Urothelium cell line (cell line): ENCODE measurements at places on chromosomes 7 and 10.

- peak; percentile 7 for DNase-seq
These were observed 155.0 kb downstream of the STK31 start for GRCh38 chr7:23864973-23865372.

DNA sequence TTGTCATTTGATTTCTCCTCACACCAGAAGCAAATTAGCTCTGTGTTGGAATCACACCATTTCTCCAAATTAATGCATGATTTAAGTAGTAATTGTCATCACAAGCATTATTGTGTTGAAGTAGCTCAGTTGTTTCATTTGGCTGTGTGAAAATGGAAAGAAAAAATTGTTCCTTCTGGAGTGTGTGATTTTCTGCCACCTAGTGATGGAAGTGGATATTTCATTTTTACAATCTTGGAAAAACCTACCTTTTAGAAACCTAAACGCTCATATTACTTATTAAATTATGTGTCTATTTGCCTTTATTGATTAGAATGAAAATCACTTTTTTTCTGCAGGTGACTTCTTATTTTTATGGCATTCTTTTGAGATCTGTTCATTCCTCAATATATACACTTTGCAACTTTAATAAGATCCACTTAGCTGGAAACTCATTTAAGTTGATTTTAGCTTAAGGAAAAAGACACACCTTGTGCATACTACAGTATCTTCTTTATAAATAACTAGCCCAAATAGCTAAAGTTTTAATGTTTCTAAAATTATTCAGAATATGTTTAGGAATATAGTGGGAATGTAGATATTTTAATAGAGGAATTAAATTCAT lies 50.0 kb downstream of the SRI start:
- DNase-seq, result peak; percentile 31

GRCh38 chr7:76346778-76347177 lies 12.0 kb downstream of the YWHAG start:
- no peak for DNase-seq

DNA sequence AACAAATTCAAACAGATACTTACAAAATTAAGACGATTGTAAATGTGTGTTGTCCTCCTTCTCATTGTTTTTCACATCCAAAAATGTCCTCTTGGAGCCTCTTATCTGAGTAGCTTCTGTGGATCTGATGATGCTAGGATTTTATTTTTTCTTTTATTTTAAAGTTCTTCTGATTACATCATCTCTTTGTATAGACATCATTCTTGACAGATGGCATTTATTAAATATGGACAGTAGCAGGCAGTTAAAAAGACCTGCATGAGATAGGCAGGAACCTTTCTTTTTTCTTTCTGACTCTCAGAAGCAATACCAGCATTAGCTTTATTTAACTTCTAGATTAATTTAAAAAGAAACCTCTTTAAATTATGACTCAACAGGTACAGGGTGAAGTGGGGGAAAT lies at the start of gene RPA3:
TSS of gene RPA3 (minus strand) at position 116 of the 400 bp plus-strand sequence. CDS start 78,189 bp downstream, outside the sequence.
- no peak for DNase-seq

DNA sequence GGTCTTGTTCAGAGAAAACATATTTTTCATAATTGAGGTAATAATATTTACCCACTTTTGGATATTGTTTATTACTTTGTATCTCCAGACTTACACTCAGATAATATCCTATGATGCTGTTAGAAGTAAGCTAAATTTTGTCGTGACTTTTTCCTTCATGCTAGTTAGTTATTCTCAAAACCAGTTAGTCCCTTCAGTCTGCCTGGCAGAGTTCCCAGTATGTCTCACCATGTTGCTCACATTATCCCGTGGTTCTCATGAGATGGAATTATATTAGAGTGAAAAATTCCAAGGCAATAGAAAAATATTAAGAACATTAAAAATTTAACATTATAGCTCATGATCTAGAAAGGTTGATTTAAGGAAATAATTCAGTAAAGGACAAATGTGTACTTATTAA lies 81.5 kb upstream of the SMIM30 start:
- DNase-seq, result no peak

- no peak for DNase-seq
These were observed 46.6 kb downstream of the HERPUD2 start for GRCh38 chr7:35648367-35648766.

DNA sequence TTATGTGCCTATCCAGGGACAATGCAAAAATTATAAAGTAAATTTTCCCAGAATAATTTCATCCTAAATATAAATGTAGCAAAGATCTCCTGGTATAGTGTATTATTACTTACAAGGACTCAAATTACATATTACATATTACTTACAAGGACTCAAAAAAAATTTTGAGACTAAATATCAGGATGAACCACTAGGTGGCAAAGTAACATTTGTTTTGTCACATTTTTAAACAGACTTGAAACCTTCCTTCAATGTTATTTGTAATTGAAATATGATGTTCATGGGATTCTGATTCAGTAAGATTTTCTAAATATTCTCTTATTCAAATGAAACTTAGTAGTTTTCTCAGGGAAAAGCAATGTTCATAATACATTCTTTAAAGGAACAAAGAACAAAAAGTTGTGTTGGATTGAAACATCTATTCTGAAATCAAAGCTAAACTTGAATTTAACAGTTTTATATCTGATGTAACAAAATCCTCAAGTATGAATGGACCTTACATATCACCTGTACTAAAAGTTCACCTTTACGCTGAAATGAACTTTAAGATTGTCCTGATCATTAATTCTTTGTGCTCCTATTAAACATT lies 74.3 kb upstream of the GNAI1 start:
- peak; percentile 29 for DNase-seq

GRCh38 chr7:32164341-32164996 lies 94.3 kb upstream of the PDE1C start:
- DNase-seq, result peak; percentile 83

DNA sequence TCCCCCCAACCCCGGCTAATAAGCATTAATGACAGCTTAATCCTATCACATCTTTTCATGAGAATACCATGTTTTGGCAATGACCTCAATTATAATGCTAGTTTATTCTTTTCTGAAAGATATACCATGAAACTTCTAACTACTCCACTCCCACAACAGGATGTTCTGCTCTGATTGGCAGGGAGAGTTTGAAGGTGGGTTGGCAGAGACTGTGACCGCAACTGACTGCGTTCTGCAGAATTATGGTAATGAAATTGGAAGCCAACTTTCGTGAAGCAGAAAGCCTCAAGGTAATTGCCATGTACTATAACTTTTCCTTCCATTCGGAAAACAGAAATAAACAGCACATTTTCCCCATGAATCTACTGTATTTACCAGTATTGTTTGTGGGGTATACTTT lies 288.2 kb upstream of the SEMA3D start:
- no peak for DNase-seq

- no peak for DNase-seq
These were observed 75.3 kb upstream of the IL6 start for GRCh38 chr7:22651534-22652243.

GRCh38 chr7:2779051-2779450 lies 65.1 kb downstream of the GNA12 start:
- no peak for DNase-seq

- DNase-seq, result no peak
These were observed 117.0 kb upstream of the HABP2 start for GRCh38 chr10:113435881-113436280.

DNA sequence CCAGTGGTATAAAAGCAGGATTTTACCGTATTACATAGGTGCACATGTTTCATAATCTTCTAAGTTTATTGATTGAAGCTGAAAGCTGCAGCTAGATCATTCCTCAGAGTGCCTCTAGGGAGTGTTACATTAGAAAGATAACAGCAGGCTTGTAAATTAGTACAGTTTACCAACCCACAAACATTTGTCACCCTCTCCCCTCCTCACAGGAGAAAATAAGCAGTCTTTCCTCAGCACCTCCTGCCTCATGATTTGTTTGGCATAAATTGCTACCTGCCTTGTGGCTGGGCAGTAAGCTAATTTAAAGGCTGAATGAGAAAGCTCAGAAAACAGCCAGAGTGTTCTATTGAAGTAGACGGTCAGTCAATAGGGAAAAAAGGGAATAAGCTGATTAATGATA lies 74.2 kb downstream of the NXPH1 start:
- DNase-seq, result no peak

GRCh38 chr10:29794776-29795611 lies 160.2 kb upstream of the SVIL start:
- DNase-seq, result no peak

DNA sequence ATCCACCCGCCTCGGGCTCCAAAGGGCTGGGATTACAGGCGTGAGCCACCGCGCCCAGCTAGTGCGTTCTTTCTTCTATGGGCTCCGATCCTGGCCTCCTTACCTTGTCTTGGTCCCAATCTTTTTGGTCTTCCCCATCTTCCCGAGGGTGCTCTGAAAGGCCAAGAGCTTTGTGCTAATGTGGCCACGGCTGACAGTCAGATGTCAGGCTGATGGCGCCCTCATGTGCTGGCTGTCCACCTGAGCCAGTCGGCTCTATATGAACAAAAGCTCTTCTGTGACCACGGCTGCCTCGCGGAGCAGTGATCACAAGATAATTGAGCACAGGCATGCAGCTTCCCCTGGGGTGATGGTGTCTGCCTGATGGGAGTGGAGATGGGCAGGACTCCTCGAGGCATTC lies 11.0 kb upstream of the AHCYL2 start:
- DNase-seq, result no peak

GRCh38 chr7:68524126-68524525 lies 1074.1 kb upstream of the AUTS2 start:
- DNase-seq, result no peak

GRCh38 chr7:143434660-143435059 lies 8.6 kb upstream of the TAS2R60 start:
- peak; percentile 23 for DNase-seq

GRCh38 chr10:62818426-62819011 lies 2.4 kb upstream of the EGR2 start:
- DNase-seq, result no peak

GRCh38 chr10:34845070-34845469 lies 30.0 kb upstream of the PARD3 start:
- no peak for DNase-seq

- DNase-seq, result no peak
These were observed 148.8 kb upstream of the CACNA2D1 start for GRCh38 chr7:82592416-82592815.

- no peak for DNase-seq
These were observed 171.5 kb upstream of the SP4 start for GRCh38 chr7:21256310-21256877.

GRCh38 chr10:87506956-87507355 lies 2.3 kb downstream of the MINPP1 start:
- DNase-seq, result no peak

DNA sequence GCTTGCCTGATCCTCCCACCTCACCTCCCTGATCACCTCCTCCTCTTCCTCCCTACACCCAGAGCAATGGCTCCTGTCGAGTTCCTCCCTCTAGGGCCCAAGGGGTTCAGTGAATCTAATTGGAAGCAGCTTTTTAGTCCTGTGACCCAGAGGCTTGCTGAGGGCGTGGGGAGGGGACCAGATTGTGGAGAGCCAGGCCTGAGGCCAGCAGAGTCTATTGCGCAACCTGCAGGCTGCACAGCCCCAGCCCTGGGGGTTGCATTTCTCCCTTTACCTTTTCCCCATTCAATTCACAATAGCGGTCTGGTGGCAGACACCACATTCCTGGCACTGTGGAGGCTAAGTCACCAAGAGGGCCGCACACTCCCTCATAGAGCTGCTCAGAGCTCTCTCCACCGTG lies 32.5 kb downstream of the GHRHR start:
- no peak for DNase-seq

DNA sequence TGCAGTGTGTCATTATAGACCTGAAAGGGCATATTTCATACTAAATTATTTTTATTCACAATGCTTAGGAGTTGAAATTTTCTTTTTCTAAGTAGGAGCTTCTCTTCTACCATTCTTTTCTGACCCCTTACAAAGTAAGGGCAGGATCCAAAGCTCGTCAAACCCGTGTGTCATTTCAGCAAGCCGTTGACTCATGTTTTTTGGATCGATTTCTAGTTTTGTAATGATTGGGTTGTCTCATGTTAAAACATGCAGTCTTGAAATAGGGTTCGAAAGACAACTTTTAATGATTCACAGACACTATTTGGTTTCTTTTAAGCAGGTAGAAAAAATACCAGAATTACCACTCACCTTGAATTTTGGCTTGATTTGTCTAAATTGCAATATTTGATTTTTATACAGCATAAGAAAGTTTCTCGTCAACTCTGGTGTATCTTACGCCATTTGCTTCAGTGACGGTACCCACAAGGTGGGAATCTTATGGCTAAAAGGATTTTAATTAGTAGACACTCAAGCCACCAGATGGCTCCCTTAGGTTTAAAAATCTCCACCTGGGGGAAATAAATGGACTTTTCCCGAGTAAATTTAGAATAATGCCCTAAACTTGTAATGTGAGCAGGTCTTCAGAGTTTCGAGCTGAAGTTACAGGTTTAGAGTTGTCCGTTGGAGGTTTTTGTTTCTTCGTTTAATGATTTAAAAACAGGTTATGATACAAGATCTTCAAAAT lies 283.4 kb downstream of the CCDC3 start:
- DNase-seq, result no peak

GRCh38 chr7:128404886-128405470 lies 4.8 kb downstream of the IMPDH1 start:
- peak; percentile 27 for DNase-seq

DNA sequence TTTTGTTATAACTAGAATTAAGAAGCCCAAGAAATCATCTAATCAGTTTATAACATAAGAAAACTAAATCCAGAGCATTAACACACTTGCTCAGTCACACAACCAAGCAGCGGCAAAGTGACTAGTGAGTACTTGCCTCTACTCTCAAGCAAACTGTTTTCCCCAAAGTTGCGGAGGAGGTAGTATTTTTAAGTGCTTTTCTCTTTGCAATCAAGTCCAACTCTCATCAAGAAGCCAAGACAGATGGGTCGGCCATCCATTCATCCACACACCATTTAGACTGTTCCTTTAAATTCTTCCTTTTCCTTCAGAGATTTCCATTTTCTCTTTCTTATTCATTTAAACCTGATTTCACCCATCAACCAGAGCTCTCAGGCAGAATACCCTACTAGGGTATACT lies 25.4 kb downstream of the ARHGAP21 start:
- no peak for DNase-seq

GRCh38 chr7:98855610-98856422 lies 14.0 kb downstream of the TMEM130 start:
- DNase-seq, result no peak

GRCh38 chr7:125257617-125258016 lies 328.0 kb upstream of the POT1 start:
- DNase-seq, result no peak

DNA sequence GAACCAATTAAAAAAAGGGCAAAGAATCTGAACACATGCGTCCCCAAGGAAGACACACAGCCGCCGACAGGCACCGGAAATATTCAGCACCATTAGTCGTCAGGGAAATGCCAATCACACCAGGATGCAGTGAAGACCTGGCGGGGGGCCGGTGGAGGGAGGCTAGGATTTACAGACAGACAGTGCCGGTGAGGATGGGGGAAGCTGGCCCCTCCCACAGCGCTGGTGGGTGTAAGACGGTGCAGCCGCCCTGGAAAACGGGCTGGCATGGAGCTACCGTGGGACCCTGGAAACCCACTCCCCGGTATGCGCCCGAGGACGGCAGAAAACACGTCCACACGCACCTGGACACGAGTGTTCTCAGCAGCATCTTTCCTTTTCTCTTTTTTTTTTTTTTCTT lies 4.8 kb upstream of the ADAP1 start:
- DNase-seq, result no peak
